ENCODE measurements at places on chromosomes 7 and 10.

DNA sequence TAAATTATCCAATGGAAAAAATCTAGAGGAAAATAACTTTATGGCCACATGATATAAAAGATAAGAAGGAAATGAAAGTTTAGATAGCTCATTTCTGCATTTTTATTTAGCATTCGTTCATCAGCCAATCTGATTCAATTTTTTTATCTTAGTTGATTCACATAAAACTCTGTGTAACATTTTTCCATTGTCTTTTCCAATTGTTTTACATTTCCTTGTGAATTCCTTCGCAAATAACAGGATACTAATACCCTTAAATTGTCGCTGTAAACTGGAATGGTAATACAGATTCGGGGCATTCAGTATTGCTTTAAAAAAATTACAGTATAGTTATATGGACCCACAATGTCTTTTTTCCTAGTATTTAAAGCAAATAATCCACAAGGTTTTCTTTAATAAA, 136.4 kb downstream of the CUBN start:
- no peak for DNase-seq

DNA sequence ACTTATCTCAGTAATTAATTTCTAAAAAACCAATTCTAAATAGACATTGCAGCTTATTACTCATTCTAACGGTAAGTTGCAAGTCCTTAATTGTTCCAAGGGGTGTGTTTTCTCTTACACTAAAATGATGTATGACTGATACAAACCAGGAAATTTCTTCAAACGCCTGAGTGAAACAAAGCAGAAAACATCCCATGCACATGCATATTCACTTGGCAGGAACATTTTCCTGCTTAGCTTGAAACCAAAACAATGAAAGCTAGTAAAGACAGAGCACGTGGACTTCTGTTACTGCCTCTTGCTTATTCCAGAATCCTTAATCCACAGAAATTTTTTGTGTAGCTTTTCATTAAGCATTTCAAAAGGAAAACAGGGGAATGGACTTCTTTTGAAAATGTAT, 187.7 kb downstream of the MTERF1 start:
- no peak for DNase-seq

- DNase-seq = no peak
These were observed 81.9 kb upstream of the C1GALT1 start for GRCh38 chr7:7100432-7100849.

DNA sequence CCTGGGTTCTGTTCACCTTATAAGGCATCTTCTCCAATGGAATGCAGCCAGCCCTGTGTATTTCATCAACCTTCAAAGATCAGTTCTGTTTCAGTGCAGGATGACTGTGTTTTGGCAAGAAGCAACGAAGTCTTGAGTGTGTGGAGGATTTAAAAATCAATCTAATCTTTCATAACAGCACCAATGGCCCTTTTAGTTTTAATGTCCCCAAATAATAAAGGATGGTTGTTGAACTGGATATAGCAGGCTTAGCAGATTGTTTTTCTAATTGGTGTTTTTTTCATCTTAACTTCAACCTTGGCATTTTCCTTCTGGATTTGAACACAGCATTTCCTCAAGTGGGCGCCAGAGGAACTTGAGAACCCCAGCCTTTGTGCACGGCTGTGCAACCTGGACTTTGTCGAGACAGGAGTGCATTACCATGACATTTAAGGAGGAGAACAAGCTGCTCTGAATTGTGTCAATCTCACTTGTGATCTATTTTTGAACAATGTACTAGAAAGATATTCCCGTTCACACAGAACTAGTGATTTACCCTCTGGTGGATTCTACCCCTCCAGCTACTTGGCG, 313.3 kb upstream of the AKR1E2 start:
- DNase-seq = no peak

GRCh38 chr7:131327049-131327625, 539 bp upstream of the MKLN1 start:
- no peak for DNase-seq

GRCh38 chr7:15845461-15845860, 159.0 kb upstream of the MEOX2 start:
- DNase-seq = no peak

DNA sequence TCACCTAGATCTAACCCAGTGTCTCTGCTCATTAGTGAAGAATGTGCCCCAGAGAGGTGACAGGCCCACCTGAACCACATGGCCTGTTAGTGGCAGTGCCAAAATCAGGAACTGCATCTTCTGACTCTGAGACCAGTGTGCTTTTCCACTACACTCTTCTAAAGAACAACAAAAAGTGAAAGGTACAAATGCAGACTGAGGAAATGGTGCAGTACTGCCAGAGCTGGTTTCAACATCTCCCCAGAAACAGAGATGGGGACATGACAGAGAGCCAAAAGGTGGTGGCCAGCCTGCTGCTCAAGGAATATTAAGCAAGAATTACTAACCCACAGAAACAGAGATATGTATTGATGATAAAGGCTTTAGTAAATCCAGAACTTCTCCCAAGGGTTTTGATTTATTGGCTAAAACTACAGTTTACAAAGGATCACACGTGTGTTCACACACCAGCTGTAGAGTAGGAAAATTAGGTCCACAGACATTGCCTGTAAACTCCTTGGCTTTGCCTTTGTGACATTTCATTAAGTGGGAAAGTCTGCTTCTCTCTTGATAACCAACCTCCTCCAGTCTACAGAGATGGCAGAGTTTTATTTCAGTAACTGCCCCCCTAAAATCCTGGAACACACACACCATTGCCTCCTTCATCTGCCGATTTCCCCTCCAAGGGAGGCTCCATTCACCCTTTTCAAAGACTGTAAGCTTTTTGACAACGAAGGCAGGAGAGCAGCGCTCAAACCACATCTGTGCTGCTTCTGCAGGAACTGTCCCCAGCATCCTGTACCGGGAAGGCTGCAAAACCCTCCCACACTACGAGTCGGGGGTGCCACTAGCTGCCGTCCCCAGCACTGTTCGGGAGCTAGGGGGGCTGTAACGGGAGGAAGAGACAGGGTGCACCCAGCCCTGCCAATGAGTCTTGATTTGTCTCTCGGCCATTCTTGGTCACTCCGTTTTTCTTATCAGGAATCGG, 29.8 kb downstream of the GSDME start:
- DNase-seq = no peak

DNA sequence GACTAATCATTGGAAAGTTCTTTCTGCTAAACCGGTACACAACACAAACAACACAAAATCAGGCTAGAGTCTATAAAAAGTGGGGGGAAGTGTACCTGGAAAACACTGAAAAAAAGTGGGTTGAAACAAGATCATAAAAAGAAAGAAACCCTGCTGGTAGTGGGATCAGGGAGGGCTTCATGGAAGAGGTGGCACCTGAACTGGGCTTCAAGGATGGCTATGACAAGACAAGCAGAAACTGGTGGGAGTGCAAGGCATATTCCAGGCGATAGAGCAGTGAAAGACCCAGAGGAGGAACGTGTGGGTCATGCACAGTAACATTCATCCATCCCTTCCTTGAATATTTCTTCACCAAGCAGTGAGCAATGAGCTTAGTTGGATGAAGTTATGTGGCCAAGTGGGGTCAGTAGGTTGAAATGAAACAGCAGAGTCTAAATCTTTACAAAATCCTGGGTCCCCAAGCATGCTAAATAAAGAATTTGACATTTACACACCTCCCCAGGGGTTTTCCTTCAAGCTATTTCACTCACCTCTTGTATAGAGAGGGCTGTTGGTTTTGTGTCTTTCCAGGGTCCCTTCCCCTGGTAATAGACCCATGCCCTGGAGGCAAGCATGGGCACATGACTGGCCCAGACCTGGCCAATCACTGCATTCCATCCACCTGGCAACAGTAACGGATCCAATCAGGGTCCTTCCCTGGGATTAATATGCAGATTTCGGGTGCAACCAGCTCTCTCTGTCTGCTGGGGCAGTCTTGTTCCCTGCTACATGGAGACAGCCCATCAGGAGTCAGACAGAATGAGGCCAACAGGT, 38.2 kb downstream of the SPOCK2 start:
- no peak for DNase-seq

DNA sequence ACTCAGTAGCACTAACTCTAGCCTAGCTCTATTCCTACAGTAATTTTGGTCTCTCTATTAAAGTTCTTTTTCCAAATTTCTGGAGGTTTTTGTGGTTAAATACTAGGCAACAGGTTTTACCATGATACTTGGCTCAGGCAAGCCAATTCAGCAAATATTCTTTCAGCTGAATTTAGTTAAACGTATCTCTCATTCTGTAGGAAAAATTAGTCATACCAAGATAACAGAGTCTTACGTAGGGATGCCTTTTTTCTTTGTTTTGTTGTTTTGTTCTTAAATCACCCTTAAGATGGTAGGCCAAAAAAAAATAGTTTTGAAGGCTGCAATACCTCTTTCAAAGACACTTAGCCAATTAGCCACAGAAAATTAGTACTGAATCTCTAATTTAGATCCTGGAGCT, 180.5 kb downstream of the MAGI2 start:
- no peak for DNase-seq

DNA sequence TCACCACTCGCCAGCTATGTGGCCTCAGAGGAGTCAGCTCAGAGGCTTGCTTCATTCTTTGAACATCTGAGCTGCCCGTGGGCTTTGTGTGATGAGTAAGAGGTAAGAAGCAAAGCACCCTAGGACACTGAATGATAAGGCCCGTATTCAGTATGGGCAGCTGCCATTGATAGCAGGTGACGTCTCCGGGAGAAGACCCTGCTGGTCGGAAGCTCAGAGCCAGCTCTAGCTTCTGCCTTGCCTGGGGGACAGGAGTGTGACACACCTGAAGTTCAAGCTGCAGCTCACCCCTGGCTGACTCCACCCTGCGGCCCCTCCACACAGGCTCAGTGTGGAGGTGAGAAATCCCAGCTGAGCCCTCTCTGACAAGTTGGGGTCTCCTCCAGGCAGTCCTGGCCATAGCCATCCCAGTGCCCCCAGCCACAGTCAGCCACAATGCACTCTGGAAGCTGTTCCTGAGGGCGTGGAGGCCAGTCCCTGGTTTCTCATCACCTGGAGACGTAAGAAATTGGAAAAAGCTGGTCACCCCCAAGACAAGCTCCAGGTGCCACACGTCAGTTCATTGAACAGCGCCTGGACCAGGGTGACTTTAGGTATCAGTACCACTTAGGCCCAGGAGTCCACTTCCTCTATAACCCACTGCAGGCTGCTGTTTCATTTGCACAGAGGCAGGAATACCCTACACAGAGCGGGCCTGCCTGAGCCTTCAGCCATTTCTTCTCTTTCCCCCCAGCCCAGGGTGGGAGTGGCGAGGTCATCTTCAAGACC, 164.9 kb upstream of the RHEB start:
- DNase-seq = no peak

GRCh38 chr10:46539596-46540411, 16.7 kb downstream of the GPRIN2 start:
- DNase-seq = no peak

DNA sequence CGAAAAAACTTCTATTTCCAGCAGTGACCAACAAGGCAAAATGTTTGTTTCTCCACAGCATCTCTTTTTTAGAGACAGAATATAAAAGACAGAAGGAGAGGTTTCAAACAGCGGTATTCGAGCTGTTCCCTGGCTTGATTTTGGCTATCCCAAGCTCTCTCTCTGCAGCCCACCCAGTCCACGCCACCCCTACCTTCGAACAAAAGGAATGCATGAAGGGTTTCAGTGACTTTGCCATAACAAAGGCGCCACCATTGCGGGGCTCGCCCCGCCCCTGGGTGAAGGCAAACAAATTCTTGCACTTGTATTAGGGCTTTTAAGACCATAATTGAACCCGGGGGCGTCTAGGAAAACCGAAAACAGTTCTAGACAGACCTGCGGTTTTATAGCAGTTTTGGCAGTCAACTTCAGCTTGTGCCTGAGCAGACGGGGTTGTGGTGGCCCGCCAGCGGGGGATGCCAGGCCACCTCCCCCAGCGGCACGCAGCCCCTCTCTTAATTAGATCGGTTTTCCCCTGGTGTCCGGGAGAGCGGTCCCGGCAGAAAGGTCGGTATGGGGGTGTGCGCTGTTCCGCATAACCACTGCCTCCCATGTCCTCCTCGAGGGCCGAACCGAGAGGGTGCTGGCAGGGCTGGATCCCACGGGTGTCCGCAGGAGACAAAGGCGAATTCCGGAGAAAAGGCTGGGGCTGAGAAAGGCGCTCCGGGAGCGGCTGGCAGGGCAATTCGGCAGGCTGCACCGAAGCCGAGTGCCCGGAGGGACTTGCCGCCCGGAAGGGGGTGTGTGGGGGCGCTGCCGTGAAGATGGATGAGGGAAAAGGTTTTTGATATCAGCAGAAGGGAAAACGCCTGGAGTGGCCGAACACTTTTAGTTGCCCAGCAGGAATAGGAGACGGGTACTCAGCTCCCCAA, 2.7 kb upstream of the HOXA11 start:
- DNase-seq = no peak

DNA sequence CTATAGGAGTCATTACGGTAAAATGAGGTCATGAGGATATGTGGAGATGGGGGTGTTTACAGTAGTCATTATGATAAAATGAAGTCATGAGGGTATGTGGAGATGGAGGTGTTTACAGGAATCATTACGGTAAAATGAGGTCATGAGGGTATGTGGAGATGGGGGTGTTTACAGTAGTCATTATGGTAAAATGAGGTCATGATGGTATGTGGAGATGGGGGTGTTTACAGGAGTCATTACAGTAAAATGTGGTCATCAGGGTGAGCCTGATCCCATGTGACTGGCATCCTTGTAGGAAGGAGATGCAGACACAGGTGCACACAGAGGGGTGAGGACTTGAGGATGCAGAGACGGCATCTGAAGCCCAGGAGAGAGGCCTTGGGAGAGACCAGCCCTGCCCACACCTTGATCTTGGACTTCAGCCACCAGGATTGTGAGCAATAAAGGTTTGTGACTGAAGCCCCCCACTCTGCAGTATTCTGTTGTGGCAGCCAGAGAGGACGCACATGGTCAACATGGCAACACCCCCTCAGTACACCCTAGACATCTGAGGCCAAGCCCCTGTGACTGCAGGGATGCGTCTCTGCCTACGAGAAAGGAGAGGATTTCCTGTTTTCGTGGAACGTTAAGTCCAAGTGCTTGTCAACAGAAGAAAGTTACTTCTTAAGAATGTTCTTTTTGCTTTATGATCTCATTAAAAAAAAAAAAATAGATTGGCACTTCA, 544.4 kb downstream of the DNAJB6 start:
- DNase-seq = no peak

- no peak for DNase-seq
These were observed 187.9 kb downstream of the CDC14C start for GRCh38 chr7:49112222-49112621.

DNA sequence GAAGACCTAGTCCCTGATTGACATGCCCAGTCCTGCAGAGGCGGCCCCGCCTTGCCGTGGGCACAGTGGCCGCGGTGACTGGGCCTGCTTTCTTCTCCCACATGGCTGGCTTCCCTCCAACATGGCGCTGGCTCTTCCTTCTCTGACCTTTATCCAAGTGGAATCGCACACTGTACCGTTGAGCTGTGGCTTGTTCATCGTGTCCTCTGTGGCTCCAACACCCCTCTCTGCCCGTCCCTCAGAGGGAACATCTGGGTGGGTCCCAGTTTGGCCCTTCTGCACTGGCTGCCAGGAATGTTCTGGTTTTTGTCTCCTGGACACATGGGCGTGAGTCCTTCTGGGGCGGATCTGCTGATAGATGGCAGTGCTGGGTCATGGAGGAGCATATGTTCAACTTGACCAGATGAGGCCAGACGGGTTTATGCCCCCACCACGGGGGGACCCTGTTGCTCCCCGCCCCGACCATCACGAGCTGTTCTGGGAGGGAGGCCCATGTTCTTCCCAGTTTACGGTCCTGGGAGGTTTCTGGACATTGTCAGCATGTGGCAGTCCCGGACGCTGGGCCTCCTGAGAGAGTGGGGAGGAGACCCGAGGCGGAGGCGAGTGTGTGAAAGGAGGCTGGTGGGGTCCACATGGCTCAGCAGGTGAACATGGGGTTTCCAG, 63.5 kb downstream of the LHPP start:
- DNase-seq = no peak

All from CD4-positive, alpha-beta T cell treated with Interleukin-6 at 100 ng/mL for 8 hours (primary cell).